Memory B cell (primary cell): ENCODE measurements at places on chromosomes 7 and 10.

DNA sequence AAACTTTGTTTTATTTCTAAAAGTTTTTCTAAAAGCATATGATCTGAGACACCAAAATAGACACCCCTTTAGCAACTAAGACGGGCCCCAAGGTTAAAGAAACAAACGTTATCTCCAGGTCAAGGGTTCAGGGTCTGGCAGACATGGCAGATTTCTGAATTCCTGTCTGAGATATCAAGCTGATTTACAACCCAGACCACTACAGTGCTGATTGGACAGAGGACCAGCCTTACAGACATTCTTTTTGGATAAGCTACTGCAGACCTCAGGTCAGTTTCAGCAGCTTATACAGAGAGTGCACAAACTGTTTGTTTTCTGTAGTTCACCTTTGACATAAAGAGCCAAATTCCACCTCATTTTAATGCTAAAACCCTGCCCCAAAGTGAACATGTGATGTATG is 34.8 kb downstream of the SVOPL start:
- no peak for DNase-seq

GRCh38 chr10:50563906-50564305 is 59.9 kb downstream of the SGMS1 start:
- no peak for DNase-seq

- DNase-seq, result no peak
These were observed 18.7 kb upstream of the PTF1A start for GRCh38 chr10:23173214-23174073.

DNA sequence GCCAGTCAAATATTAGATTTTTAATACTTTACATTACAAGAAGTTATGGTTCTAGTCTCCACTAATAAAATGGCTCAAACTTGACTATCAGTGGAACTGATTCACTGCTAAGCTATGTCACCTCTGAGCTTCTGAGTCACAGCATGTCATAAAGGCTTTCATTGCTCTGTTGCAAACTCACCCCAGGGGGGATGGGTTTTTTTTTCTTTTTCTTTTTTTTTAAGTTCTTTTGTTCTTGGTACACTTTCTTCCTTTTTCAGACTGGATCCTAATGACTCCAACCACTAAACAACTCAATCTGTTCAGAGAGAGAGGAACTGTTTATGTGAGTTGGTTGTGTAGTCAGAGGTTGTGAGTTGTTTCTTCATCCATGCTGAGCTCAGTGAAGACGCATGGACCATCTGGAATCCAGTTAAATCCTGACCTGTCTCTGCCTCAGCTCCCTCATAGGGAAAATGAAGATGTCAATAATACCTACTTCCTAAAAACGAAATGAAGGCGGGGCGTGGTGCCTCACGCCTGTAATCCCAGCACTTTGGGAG is 11.0 kb downstream of the MYOF start:
- no peak for DNase-seq

DNA sequence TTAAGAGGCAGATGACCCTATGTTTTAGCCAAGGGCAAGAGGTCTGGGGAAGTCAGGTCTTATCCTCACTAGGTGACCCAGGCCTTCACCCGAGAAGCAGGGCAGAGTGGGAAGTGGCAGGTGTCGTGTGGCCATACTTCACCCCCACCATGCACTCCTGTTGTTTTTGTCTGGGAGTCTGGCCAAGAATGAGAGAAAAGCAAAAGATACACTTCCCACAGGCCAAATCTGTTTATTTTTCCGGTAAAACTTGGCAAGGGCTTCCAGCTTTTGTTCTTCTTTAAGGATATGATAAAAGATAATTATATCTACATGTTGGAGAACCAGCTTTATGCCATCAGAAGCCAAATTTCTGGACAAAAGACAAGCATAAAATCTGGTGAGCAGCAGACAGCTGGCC is 137.4 kb upstream of the CDC14C start:
- DNase-seq, result no peak

GRCh38 chr7:14446829-14447228 is 455.7 kb downstream of the DGKB start:
- peak; percentile 16 for DNase-seq

DNA sequence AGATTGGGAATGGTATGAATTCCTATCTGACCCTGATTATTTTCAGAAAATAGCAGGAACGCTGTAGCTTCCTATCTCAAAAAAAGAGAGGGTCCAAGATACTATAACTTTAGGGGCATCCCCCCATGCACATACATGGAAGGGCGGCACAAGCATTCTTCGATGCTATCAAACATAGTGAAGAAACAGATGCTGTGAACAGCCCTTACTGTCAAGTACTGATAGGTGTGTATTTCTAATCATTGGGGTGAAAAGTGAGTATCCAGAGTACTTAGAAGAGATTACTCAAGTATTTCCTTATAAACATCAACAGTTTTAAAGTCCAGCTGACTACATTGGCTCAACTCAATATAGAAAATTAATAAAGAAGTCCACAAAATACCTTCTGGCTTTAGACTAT is 17.0 kb upstream of the NUP42 start:
- no peak for DNase-seq

GRCh38 chr7:12328888-12329770 is 74.5 kb downstream of the VWDE start:
- no peak for DNase-seq

DNA sequence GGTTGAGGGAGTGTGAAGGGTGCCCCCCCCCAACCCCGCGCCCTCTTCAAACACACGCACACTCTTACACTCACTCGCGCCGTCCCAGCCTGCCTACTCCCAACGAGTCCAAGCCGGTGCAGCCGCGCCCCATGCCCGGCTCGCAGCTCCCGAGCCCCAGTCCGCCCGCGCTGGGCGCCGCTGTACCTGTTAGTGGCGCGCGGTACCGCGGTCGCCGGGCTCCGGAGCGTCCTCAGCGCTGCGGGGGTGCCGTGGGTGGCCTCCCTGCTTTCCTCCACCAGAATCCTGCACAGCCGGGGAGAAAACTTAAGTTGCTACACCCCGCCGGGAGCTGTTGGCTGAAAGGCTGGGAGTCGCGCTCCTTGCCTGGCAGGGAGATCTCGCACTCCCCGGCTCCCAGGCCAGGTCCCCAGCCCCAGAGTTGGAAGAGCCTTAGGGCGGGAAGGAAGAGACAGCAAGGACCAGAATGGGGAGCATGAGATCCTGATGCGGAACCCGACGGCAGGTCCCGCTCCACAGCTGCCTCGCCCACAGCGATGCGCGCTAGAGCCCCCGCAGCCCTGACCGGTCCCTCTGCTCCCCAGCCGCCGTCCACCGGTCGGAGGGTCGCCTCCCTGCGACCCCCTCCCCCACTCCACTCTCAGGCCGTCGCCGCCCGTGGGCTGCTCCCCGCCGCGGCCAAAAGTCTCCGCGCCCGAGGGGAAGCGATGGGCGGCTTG is 863 bp downstream of the ST8SIA6 start:
- DNase-seq, result no peak

GRCh38 chr10:43068471-43069210 is 8.2 kb upstream of the RET start:
- DNase-seq, result no peak
